ENCODE measurements at places on chromosomes 3 and 15. TPM values are rescaled to one million over a fixed set of nuclear protein-coding genes. Genes with fewer than 3 reads are reported as not detected.

Gene CYP8B1
- total RNA-seq, result not detected

GRCh38 chr15:62706317-62706716, 336.2 kb upstream of the TPM1 start:
- DNase-seq, result no peak

GRCh38 chr3:102304550-102304949, 130.3 kb upstream of the ZPLD1 start:
- no peak for DNase-seq

DNA sequence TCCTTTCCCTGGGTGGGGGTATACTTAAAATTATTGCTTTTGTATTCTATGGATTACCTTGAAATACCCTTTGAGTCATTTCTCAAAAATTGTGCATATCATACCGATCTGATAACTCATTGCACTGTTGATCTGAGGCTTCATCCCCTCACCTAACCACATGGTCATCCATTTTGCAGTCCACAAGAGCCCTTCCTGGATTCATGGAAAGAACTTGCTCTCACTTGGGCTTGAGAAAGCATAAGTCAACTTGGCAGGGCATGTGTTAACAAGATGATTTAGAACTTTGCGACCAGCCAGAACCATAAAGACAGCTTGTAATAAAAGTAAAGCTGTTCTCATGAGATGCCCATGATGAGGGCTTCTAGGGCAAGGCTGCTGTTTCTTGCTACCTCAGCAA, 22.2 kb downstream of the MME start:
- DNase-seq, result no peak

DNA sequence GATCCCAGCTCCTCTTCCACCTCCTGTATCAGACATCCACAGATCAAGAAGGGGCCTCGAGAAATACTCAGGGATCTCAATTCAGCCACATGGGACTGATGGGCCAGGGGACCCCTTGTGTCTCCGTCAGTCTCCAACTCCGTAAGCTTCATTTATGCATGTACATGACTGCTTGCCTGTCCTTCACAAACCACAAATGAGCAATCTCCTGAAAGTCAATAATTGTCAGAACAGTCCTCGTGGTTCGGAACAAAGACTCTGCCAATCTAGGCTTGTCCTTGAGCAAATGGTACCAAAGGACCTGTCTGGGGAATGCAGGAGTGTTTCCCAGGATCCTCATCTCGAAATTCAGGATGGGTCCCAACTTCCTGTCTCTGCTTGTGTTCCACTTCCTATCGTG, 20.8 kb downstream of the SLC12A8 start:
- DNase-seq, result no peak

Gene HDAC11
- total RNA-seq, result 7.6 TPM

- DNase-seq, result no peak
Observed at GRCh38 chr3:89114841-89115223, 7.4 kb downstream of the EPHA3 start.

DNA sequence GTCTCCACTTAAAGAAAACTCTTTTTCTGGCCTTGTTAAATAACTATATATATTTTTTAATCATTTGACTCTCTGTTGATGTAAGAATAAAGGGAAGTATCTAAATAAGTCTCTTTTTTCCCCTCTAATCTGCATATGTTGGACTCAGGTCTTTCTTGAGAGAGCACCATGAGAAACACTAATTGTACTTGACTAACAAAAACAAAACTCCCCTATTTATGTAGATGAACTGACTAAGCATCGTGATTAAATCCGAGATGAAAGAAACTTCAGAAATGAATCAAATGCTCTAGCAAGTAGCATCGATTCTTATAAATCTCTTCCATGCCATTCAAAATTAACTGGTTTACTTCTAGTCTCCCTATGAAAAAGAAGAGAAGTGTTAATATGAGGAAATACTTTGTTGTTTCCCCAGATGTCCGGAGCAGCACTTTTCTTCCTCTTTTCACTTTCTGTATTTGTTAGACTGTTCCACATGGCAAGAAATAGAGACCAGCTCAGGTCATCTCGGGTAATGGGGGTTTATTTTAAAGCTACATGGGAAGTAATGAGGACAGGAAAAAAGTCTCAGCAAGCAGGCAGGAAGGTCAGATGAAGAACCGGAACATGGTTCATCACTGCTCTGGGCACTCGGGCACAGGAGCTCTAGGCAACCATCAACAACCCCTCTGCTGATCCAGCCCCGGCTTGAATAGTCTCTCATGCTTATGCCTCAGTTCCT, 288.3 kb downstream of the CNTN6 start:
- no peak for DNase-seq

DNA sequence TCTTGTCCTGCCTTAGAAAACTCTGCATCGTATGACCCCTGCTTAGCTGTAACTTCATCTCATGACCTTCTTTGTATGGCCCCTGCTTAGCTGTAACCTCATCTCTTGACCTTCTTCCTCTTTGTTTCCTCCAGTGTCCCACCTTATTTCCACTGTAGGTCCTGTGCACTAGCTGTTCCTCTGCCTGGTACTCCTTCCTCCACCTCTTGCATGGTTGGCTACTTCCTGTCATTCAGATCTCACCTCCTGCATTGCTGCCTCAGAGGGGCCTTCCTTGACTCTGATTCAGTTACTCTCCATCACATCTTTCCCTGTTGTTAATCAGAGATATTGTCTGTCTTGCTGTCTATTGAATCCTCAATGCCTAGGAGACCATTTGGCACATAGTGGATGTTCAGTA, 63.2 kb downstream of the PDE8A start:
- DNase-seq, result no peak

Gene UQCC5
- 12.1 TPM for total RNA-seq

Gene NUP210
- 149 TPM for total RNA-seq

Gene HEG1
- total RNA-seq, result 20.2 TPM

DNA sequence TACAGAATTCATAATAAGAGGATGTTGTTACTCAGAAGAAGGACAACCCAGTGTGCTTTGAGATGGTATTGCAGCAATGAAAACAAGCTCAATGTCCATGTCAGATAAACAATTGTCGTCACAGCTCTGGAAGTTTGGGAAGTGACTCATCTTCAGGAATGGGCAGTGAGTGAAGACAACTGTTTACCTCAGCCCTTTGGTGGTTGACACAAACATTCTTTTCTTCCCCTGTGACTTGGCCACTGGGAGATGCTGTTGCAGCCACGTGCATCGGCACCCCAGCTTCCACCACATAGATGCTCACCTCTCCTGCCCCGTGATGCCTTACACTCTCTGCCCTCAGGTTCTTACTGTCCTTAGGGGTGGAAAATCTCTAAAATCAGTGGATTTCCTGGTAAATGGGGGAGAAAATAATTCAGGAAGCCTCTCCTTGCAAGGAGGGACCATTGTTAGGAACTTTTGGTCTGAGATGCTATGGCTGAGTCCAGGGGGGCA, 114.1 kb upstream of the GALNT15 start:
- DNase-seq, result no peak

Data from CD4-positive, alpha-beta memory T cell (primary cell).